Urinary bladder (tissue), 4 donors: ENCODE measurements at places on chromosomes 7 and 10. TPM values are rescaled to one million over a fixed set of nuclear protein-coding genes. Genes with fewer than 3 reads are reported as not detected.

Gene TMEM140
- polyA plus RNA-seq: 18.1 TPM

Gene MYO1G
- 3.6 TPM for polyA plus RNA-seq

Gene ASAH2
- polyA plus RNA-seq: 0.85 TPM

Gene CABCOCO1
- polyA plus RNA-seq: 0.61 TPM

Gene FKBP6
- polyA plus RNA-seq: not detected

Gene PAX4
- not detected for polyA plus RNA-seq

Gene UPK3BL2
- 15.5 TPM for polyA plus RNA-seq

Gene GBX1
- polyA plus RNA-seq: not detected

Gene AUTS2
- polyA plus RNA-seq: 13.4 TPM

Gene ZFAND2A
- polyA plus RNA-seq: 34.2 TPM

Gene MBL2
- 0.05 TPM for polyA plus RNA-seq

Gene FRAT1
- polyA plus RNA-seq: 3.2 TPM

Gene SMKR1
- polyA plus RNA-seq: not detected

Gene IMMP2L
- 22.4 TPM for polyA plus RNA-seq

Gene HOXA9
- polyA plus RNA-seq: 20.5 TPM

Gene CYP26C1
- polyA plus RNA-seq: not detected

Gene GNAT3
- polyA plus RNA-seq: not detected

Gene PLXNA4
- 1.6 TPM for polyA plus RNA-seq

Gene WNT16
- not detected for polyA plus RNA-seq

Gene PITX3
- 0.08 TPM for polyA plus RNA-seq

Gene SDK1
- polyA plus RNA-seq: 9.8 TPM

Gene CYP2E1
- polyA plus RNA-seq: 3.6 TPM

Gene RBM17
- polyA plus RNA-seq: 58.3 TPM

Gene MASTL
- 4.8 TPM for polyA plus RNA-seq

Gene DNAH11
- polyA plus RNA-seq: 0.14 TPM

Gene CPED1
- 33.4 TPM for polyA plus RNA-seq

Gene SMURF1
- 11.6 TPM for polyA plus RNA-seq

Gene OR2A5
- not detected for polyA plus RNA-seq

Gene POLR1F
- 12.4 TPM for polyA plus RNA-seq

Gene GPR37
- polyA plus RNA-seq: 4.8 TPM

Gene ARHGEF5
- polyA plus RNA-seq: 4.4 TPM

Gene TMEM236
- 0.44 TPM for polyA plus RNA-seq

Gene NANOS1
- polyA plus RNA-seq: 5.1 TPM

Gene CUZD1
- 0.56 TPM for polyA plus RNA-seq

Gene SPDYE1
- polyA plus RNA-seq: not detected

Gene MMD2
- not detected for polyA plus RNA-seq

Gene BPGM
- 19.2 TPM for polyA plus RNA-seq

Gene MICALL2
- polyA plus RNA-seq: 40.0 TPM

Gene MKX
- polyA plus RNA-seq: 7.7 TPM

Gene OR2A42
- 0.04 TPM for polyA plus RNA-seq

Gene CPXM2
- polyA plus RNA-seq: 48.1 TPM

Gene STN1
- 22.6 TPM for polyA plus RNA-seq

Gene ANXA8
- 14.3 TPM for polyA plus RNA-seq

Gene ZNF25
- 14.3 TPM for polyA plus RNA-seq

Gene RAPGEF5
- 12.6 TPM for polyA plus RNA-seq

Gene IRF5
- polyA plus RNA-seq: 5.0 TPM
